Kidney tubule cell (primary cell): ENCODE measurements at places on chromosomes 16 and 17.
A peak's percentile ranks its signal among the peaks of the same experiment; 100 is the strongest.

- DNase-seq: no peak
These were observed 331.8 kb downstream of the TMEM114 start for GRCh38 chr16:8258523-8258922.

DNA sequence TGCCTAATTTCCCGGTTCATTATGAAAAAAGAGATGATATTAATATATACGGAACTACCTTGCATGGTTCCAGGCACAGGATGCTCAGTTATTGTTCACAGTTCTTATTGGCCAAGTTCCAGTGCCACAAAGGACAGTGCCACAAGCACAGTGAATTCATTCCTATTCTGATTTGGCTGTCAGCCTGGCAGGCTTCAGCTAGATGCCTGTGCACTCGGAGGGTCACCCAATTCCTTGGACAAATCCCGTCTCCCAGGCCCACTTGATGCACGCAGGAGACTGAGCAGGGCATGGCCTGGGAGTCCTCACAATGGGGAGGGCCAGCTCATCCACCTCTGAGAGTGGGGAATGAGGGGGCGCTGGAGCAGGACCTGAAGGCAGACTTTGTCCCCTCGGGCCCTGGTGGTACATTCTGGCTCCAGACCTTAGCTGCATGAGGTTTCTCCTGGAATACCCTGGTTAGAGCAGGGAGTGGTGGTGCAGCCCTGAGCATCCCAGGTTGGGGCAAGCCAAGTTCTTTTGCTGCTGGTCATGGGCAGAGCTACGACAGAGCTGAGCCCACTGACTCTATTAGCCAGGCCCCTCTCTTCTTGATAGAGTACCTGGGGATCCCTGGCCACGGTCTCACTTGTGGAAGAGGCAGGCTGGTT is 41.4 kb downstream of the MIS12 start:
- no peak for DNase-seq

DNA sequence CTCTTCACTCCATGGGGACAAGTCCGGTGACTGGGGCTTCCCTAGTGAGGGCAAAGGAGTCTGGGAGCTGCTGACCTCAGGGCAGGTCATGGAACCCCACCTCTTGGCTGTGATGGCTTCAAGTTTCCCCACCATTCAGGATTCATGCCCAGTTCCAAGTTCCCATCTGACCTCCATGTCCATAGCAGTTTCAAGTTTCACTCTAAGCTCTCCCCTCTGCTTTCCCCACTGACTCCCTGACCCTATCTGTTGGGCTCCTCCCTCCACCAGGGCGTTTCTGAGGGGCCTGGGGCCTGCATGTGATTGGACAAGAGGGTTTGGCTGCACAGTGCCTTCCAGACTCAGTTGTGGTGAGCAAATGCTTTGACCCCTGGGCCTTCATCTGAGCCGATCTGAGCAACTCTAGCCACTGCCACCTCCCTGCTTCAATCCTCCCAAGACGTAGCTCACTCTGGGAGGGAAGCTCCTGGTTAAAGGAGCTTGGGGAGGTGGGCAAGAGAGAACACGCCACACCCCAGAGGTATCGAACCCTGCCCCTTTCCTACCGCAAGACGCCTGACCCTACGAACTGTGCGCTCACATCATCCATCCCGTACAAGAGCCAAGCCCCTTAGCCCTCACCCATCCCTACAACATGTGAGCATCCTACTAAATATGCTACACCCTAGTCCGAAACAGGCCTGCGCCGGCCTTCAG is 8.3 kb downstream of the ZNF629 start:
- no peak for DNase-seq

- DNase-seq: peak; percentile 45
These were observed at the start of gene IL17C for GRCh38 chr16:88638323-88639230. IL17C (plus strand) TSS chr16:88638572; CDS start chr16:88638642, 70 bp downstream.

- DNase-seq: peak; percentile 42
These were observed 935 bp downstream of the USP32 start for GRCh38 chr17:60390925-60391470.

GRCh38 chr16:81293909-81294802 is 20.6 kb upstream of the GAN start:
- no peak for DNase-seq

GRCh38 chr16:11121914-11122692 is 133.9 kb downstream of the SOCS1 start:
- DNase-seq: no peak

DNA sequence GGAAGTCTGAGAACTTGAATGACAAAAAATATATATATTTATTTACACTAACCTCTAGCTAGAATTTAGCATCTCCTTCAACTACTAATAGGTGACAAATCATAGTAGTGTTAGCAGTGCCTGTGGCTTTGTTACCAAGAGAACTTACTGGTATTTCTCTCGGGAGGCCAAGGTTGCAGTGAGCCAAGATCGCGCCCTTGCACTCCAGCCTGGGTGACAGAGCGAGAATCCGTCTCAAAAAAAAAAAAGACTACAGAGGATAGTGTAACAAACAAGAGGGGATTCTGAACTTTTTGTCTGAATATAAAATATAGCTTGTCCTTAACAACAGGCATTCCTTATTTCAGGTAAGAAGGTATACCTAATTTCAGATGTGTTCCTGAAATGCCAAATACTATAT is 1.3 kb upstream of the SUZ12 start:
- no peak for DNase-seq

DNA sequence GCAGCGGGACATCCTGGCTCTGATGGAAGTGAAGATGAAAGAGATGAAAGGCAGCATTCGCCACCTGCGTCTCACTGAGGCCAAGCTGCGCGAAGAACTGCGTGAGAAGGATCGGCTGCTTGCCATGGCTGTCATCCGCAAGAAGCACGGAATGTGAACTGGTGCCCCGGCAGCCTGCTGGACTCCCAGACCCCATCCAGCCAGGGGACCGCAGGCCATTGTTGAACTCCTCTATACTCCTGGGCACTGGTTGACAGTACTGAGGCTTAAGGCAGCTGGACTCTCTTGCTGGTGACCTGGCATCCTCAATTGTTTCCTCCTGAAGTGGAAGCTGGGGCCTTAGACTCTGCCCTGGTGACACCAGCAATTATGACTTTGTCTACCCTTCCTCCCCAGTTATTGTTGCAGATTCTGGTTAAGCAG is 1.2 kb downstream of the THAP11 start:
- DNase-seq: no peak

DNA sequence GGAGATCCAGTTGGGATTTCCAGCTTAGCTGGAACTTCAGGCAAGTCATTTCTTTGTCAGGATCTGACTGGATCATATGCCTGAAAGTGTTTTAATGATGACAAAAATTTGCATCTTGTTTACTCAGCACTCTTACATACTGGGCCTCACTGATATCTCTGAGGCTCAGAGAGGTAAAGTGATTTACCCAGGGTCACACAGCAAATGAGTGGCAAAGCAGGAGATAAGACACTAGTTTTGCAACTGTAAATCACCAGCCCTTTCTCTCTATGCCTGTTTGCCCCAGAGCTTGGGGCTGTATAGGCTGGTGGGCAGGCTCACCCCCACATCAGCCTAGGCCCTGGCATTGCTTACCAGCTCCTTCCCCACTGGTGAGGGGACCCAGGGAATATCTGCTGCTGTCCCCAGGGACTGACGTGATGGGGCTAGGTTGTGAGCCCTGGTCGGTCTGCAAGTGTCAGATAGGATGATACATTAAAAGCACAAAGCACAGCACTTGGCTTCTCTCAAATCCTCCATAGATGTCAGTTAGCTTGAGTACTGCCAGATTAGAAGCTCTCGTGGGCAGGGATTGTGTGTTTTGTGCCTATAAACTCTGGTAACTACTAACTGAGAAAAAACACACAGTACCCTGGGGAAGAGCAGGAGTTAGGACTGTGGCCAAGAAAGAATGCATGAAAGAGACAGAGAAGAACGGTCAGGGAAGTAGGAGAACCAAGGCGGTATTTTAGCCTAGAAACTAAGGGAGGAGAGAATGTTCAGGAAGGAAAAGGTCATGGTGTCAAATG is 165.4 kb downstream of the COPRS start:
- no peak for DNase-seq

- no peak for DNase-seq
These were observed 11.8 kb upstream of the ALDH3A1 start for GRCh38 chr17:19759568-19760549.

GRCh38 chr16:76360404-76360803 is 83.2 kb downstream of the CNTNAP4 start:
- no peak for DNase-seq

DNA sequence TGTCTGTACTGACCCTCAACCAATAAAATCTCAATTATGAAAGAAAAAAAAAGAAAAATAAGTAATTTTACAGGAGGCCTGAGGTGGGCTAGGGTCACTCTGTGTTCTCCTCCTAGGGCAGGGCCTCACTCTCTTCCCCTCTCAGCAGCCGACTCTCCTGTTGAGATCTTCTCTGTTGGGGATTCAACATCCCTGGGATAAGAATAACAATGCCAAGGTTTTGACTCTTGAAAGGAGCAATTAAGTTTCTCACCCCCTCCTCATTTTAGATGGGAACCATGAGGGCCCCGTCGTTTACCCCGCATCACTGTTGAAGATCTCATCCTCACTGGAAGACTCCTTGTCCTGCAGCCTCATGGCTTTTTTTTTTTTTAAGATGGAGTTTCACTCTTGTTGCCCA is 21.5 kb upstream of the BRCA1 start:
- DNase-seq: no peak

GRCh38 chr17:64229815-64230728 is 33.0 kb downstream of the TEX2 start:
- DNase-seq: no peak

- DNase-seq: peak; percentile 33
These were observed 64.3 kb downstream of the IGF2BP1 start for GRCh38 chr17:49061524-49061943.

DNA sequence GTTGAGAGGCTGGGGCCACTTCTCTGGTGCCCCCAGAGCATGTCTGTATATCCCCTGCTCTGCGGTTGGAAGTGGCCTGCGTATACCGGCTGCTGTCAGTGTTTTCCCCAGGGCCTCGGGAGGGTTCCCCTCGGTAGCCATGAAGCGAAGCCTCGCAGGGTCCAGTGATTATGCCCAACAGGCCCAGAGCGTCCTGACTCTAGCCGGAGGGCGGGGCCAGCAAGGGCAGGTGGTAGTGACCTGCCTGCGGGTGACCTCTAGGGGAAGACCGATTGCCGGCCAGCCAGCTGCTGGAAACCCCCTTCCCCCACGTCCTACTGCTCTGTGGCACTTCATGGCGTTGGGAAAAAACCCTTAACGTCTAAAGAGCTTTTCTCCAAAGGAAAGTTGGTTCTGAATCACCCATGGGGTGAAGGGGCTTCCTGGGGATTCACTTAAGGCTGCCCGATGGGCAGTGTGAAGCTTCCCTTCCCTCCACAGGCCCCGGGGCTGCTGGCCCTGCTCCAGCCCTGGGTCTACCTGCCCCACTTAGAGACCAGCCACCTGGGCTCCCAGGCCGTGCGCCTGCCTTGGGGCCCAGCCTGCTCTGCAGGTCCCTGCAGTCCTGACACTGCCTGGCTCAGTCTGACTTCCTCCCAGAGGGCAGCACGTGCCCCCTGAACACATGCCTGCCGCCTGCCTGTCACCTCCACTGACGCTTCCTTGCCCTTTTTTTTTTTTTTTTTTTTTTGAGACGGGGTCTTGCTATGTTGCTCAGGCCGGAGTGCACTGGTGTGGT is 72.8 kb downstream of the SOCS1 start:
- DNase-seq: no peak

GRCh38 chr17:49440581-49440980 is 25.9 kb upstream of the PHB1 start:
- no peak for DNase-seq

DNA sequence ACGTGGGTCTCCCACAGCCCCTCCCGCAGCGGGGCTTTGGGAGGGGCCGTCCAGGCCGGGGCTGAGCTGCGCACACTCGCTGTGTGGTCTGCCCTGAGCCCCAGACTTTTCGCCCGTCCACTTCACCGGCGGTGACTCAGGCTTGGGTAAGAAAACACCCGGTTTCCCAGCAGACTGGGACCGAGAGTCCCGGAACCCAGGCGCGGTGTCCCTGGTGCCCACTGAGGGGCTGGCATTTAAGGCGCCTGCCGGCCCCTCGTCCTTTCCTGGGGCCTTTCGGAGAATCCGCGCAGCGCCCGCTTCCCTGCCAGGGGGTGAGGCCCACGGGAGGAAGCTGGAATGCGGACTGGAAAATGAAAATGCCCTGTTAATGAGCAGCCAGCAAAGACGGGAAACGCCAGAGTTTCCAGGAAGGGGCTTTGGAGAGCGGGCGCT is 100.3 kb downstream of the C16orf95 start:
- DNase-seq: no peak

GRCh38 chr17:41970901-41971331 is 4.3 kb downstream of the CNP start:
- DNase-seq: no peak

GRCh38 chr17:47918006-47918405 is 22.0 kb downstream of the SP2 start:
- DNase-seq: no peak

GRCh38 chr16:11150190-11150589 is 105.8 kb downstream of the SOCS1 start:
- no peak for DNase-seq

DNA sequence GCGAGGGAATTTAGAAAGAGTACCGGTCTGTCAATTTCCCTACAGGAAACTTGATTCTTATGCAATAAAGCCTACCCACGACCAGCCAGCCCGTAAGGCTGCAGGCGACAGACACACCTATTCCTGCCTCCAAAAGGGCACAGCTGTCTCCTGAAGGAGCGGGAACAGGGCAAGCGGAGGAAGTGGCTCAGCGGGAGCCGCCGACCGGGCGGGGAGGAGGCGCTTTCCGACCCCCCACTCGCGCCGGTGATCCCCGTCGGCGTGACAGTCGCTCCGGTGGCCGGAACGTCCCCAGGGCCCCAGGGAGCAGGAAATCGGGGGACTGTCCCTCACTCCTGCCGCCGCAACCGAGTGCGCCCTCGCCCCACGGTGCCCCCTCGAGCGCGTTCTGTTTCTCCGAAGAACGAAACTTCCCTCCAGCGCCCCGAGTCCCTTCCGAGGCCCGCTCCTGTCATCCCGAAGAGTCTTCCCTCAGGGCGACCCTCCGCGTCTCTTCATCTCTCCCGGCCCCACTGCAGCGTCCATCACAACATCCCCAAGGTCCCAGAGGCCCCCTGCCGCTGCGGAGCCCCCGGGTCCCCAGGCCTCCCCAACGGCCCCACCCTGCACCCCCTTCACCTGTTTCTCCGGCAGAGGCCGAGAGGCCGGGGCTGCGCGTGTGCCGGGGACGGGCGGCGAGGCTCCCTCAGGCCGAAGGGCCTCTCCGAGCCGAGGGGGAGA is 421 bp downstream of the STAT3 start:
- peak; percentile 64 for DNase-seq

GRCh38 chr16:87960296-87960695 is 9.1 kb downstream of the BANP start:
- no peak for DNase-seq

- DNase-seq: no peak
These were observed 993 bp downstream of the GH1 start for GRCh38 chr17:63917646-63918045.

GRCh38 chr16:50400312-50400966 is 31.7 kb upstream of the BRD7 start:
- no peak for DNase-seq

GRCh38 chr16:85601272-85601639 is 11.9 kb upstream of the GSE1 start:
- no peak for DNase-seq
